ENCODE measurements at places on chromosomes 4 and X. TPM values are rescaled to one million over a fixed set of nuclear protein-coding genes. Genes with fewer than 3 reads are reported as not detected.

Gene MAGEE2
- total RNA-seq: not detected

Gene KCTD8
- total RNA-seq: 0.78 TPM

Gene CHRDL1
- total RNA-seq: not detected

Gene PLK4
- 10.9 TPM for total RNA-seq

Gene CT47B1
- total RNA-seq: not detected

Gene ATP2B3
- total RNA-seq: not detected

Gene FGG
- 0.88 TPM for total RNA-seq

Gene FHIP1A
- total RNA-seq: 2.6 TPM

Gene FGFR3
- total RNA-seq: 0.88 TPM

Gene SPON2
- total RNA-seq: 194 TPM

Gene AIFM1
- 18.3 TPM for total RNA-seq

Gene ETNPPL
- not detected for total RNA-seq

Gene DCAF4L1
- total RNA-seq: 0.13 TPM

Gene PHKA1
- total RNA-seq: 5.3 TPM

Gene IL13RA1
- 31.9 TPM for total RNA-seq

Gene SPIN3
- 8.1 TPM for total RNA-seq

Gene CTAG2
- total RNA-seq: not detected

Gene PABPC1L2A
- total RNA-seq: not detected

Gene SHROOM4
- 0.72 TPM for total RNA-seq

Gene HPF1
- 31.5 TPM for total RNA-seq

Gene CSN1S1
- not detected for total RNA-seq

Gene LRP2BP
- 1.6 TPM for total RNA-seq

Gene GABRB1
- total RNA-seq: 0.16 TPM

Gene TRIM75
- total RNA-seq: not detected

Gene SERTM2
- not detected for total RNA-seq

Gene CSAG2
- not detected for total RNA-seq

Gene PPARGC1A
- total RNA-seq: 7.4 TPM

Gene P2RY4
- 0.13 TPM for total RNA-seq

Gene DDX60
- 10.4 TPM for total RNA-seq

Gene NUDT6
- total RNA-seq: 7.5 TPM

Gene ACE2
- total RNA-seq: not detected

Gene CC2D2A
- 17.8 TPM for total RNA-seq

Gene NLGN4X
- 0.32 TPM for total RNA-seq

Gene PITX2
- total RNA-seq: 1.4 TPM

Gene HSFX1
- 0.88 TPM for total RNA-seq

All from epithelial cell of alveolus of lung (primary cell).